ENCODE measurements at places on chromosomes 12 and 14.
A peak's percentile ranks its signal among the peaks of the same experiment; 100 is the strongest.

- DNase-seq: no peak
These were observed 1.4 kb downstream of the MEG3 start for GRCh38 chr14:100827101-100828021.

- DNase-seq: no peak
These were observed 411.0 kb upstream of the SOX5 start for GRCh38 chr12:24360461-24360860.

DNA sequence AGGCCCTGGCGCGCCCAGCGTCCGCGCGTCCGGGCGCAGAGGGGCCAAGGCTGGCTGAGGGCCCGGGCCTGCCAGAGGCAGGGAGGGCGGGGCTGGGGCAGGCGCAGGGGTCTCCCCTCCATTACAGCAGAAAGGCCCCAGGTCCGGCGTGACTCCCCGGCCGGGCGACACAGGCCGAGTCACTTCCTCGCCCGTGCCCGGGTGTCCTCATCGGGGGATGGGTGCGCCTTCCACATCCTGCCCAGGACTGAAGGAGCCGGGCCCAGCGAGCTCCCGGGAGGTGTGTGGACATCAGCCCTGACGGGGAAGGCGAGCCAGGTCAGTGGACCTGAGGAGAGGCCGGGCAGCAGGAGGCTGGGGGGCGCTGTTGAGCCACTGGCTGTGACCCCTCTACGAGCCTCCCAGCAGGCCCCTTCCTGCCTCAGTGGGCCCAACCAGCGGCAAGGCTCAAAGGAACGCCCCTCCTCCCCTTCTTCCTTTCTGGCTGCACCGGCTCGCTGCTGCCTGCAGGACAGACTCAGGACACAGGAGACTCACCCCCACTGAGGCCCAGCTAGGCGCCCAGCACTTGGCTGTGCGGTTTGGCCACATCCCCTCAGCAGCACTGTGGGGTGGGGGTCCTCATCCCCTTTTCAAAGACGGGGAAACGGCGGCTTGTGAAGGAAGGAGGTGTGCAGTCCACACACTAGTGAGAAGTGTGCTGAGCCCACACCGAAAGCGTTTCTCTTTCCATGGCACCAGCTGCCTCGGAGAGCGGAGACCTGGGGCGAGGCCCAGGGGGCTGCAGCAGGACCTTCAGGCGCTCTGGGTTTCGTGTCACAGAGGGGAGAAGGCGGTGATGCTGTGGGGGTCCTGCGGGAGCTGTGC lies 606 bp downstream of the TNFAIP2 start:
- no peak for DNase-seq

DNA sequence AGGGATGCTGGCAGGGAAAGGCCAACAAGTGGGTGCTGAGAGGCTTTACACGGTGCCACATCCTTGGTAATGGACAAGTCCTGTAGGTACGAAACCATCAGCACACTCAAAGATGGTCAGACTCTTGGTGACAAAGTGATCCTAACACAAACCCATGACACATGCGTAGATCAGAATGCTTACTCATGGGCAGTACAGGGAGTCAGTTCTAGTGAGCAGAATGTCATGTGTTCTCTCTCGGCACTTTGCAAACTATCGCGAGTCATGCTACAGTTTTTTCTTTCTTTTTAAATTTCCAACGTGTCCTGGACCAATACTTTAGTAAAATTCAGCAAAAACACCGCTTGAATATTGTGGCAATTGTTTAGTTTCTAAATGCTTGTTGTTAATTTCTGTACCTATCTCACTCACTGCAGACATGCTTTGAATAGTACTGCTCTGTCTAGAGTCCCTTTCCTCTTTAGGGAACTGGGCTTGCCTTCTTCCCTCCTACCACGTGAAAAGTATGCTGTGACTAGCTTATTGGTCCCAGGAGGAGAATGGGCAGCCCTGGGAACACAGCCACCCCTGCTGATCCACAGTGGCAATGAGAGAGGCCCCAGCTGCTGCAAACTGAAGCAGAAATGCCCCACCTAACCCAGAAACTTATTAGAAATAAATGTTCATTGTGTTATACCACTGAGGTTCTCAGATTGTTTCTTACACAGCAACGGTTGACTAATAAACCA lies 62.4 kb downstream of the UBR7 start:
- DNase-seq: peak; percentile 20

GRCh38 chr12:42904683-42905418 lies 315.3 kb upstream of the PRICKLE1 start:
- DNase-seq: peak; percentile 41

- DNase-seq: no peak
These were observed 112.8 kb downstream of the LLPH start for GRCh38 chr12:66017736-66018135.

GRCh38 chr14:26304056-26304455 lies 293.8 kb downstream of the NOVA1 start:
- DNase-seq: no peak

DNA sequence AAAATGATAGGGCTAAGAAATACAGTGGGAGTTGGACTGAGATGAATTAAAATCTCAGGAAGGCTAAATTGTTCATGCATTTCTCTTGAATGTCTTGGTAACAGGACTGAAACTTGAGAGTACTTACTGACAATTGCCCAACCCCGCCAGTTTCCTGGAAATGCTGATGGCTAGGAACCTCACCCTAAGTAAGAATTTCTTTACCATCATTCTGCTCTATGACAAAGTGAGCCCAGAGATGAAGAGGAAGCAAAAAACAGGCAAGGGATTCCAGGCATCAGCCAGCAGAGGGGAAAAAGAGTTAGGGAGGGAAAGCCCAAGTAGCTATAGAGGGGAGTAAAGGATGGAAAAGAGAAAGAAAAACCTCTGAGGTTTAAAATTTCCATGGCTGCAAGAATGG lies 397.7 kb downstream of the MDGA2 start:
- no peak for DNase-seq

DNA sequence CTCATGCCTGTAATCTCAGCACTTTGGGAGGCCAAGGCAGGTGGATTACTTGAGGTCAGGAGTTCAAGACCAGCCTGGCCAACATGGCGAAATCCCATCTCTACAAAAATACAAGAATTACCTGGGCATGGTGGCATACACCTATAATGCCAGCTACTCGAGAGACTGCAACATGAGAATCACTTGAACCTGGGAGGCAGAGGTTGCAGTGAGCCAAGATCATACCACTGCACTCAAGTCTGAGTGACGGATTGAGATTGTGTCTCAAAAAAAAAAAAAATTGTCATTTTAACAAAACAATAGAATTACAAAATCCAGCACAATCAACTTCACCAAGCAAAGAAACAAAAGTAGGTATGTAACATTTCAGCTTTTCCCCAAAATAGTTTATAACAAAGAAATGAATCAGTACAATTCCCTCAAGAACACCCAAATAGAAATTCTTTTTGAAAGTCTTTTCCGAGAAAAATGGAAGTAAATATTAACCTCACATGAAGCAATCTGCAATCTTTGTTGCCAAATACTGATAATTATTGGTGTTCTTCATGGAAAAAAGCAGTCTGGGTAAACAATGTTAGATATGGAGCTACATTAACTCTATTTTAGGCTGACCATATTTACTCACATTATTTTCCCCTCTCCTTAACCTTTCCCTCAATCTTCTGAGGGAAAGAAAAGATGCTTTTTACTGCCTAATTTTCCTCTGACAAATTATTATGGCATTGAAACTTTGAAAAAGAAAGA lies 165.9 kb upstream of the ATF7IP start:
- DNase-seq: no peak

DNA sequence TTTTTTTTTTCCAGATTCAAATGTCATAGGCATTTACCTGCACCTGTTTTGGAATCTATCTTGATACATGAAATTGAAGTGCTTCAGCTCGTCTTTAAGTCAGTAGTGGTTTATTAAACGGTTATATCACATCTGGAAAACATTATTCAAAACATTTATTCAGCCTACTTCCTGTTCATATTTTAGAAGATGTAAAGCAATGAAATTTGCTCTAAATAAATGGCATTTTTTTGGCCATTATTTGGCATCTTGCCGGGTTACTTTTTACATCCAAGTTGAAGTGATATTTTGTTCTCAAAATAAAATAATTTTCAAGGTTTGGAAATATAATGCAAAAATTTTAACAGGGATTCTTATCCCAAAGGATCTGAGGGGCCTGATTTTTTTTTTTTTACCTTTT lies 103.1 kb downstream of the EML1 start:
- no peak for DNase-seq

GRCh38 chr12:56146492-56147460 lies 5.6 kb upstream of the MYL6B start:
- no peak for DNase-seq

GRCh38 chr14:59377491-59377890 lies 87.7 kb downstream of the GPR135 start:
- no peak for DNase-seq

DNA sequence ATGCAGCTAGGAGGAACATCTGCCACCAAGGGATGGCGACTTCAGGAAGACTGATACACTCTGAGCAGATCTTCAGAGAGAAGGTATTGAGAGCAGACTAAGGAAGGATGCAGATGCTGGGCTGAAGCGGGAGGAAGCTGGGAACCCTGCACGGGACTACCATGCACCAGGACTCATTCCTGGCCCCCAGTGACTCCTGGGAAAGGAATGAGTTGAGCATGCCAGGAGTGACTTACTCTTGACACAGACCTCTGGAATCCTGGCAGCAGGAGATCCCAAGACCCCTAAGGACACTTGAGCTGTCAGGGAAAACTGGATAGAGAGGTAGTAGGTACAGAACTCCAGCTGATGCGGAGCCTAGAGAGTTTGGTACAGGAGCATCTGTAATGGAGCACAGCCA lies 336.1 kb downstream of the RPS29 start:
- no peak for DNase-seq

DNA sequence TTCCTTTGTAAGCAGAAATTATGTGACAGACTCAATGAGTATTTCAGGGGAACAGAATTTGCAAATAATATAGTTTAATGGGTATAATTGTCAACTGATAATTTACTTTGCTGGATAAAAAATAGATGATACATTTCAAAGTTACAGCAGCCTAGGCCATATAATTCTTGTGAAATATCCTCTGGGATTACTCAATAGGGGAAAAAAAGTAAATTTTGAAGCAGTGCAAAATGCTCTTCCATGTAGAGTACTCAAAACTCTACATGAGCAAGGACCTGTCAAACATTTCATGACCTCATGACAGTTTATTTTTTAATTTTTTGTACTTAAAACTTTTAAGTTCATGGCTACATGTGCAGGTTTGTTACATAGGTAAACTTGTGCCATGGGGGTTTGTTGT lies 163.3 kb downstream of the DACT1 start:
- no peak for DNase-seq

DNA sequence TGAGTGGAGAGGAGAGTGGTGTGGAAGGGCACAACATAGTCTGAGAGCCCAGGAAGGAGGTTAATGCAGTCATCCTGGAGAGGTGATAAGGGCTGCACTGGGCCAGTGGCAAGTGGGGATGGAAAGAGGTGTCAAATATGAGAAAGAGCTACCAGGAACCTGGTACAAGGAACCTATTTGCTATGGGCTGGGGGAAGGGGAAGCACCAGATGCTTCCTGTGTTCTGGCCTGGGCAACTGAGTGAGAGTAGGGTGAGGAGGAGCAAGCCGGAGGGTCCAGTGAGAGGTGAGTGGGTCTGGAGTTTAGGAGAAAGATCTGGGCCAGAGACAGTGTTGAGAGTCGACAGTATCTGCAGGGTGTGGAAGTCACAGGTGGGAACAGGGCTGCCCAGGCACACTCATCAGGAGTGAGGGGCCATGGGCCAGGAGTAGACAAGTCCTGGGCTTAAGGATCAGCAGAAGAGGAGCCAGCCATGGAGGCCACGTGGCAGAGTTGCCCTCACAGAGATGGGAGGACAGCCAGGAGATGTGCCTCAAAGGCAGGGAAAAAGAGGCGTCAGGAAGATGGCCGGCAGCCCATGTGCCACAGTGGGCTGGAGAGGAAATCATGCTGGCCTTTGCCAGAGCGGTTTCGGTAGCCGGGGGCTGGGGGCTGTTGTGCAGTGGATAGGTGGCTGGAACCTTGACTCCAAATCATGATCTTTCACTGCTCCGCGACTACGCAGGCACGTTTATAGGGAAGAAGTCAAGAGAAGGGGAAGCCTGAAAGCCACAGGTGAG lies 2.9 kb upstream of the AQP6 start:
- DNase-seq: no peak

DNA sequence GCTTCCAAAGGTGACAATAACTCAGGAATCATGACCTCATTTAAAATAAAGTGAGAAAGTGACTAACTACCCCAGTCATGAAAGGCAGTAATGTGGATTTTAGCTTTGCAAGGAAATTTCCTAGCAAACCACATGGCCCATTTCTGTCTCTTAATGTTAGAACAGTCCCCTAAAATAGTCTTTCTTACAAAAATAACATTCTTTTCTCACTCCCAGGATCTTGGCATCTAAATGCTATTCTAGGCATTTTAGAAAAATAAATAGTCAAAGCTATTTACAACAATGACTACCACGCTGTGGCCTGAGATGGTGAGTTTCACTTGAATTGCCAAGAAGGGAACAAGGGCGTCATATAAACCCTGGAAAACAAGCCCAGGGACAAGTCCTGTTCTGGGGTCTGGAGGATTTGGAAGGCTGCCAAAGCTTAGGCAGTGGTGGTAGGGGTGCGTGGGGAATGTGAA lies 101.2 kb upstream of the CCDC175 start:
- DNase-seq: no peak

- no peak for DNase-seq
These were observed 67.6 kb downstream of the POLR3B start for GRCh38 chr12:106425061-106425702.

- DNase-seq: no peak
These were observed 118.0 kb downstream of the KTN1 start for GRCh38 chr14:55698051-55698450.

- peak; percentile 33 for DNase-seq
These were observed 29.9 kb upstream of the TC2N start for GRCh38 chr14:91897106-91897701.

GRCh38 chr12:123089140-123089539 lies 61.8 kb downstream of the PITPNM2 start:
- no peak for DNase-seq

DNA sequence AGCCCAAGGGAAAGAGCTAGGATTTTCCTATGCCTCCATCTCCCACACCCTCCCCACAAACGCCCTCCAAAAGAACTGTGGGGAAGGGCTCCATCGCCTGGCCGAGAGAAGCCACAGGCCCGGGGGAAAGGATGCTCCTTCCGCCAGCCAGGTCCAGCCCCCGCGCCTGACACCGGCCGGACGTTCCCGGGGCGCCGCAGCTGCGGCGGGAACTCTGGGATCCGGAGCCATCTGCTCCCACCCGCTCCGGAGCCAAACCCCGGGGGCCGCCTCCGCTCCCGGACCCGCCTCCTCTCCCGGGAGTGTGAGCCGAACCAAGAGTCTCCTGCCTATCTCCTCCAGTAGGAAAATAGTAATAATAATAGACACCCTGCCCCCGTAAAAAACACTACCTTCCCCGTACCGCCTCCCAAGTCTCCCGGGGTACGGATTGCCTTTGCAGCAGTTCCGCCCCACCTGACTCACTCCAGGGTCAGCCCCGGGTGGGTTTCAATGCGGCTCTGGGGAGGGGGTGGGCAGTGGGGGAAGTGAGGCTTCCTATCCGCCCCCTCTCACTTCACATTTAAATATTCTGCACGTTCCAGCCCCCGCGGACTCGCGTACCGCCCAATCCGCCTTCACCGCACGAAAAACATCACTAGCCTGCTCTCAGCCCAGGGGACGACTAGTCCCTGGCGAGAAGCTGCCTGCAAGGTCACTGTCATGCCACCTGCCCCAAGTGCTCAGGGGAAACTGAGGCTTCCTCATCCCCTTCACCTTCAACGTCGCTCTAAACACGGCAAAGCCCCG lies 2.4 kb downstream of the AGAP2 start:
- DNase-seq: no peak

GRCh38 chr14:105394714-105395537 lies 3.4 kb upstream of the TEX22 start:
- DNase-seq: no peak

- no peak for DNase-seq
These were observed 10.3 kb upstream of the ZNF740 start for GRCh38 chr12:53170215-53170614.

- no peak for DNase-seq
These were observed 50.0 kb upstream of the EVL start for GRCh38 chr14:100015251-100015655.
